Jurkat, Clone E6-1 (cell line): ENCODE measurements at places on chromosomes 12 and 14.

- DNase-seq, result no peak
Observed at GRCh38 chr12:67798768-67799167, 150.2 kb downstream of the DYRK2 start.

DNA sequence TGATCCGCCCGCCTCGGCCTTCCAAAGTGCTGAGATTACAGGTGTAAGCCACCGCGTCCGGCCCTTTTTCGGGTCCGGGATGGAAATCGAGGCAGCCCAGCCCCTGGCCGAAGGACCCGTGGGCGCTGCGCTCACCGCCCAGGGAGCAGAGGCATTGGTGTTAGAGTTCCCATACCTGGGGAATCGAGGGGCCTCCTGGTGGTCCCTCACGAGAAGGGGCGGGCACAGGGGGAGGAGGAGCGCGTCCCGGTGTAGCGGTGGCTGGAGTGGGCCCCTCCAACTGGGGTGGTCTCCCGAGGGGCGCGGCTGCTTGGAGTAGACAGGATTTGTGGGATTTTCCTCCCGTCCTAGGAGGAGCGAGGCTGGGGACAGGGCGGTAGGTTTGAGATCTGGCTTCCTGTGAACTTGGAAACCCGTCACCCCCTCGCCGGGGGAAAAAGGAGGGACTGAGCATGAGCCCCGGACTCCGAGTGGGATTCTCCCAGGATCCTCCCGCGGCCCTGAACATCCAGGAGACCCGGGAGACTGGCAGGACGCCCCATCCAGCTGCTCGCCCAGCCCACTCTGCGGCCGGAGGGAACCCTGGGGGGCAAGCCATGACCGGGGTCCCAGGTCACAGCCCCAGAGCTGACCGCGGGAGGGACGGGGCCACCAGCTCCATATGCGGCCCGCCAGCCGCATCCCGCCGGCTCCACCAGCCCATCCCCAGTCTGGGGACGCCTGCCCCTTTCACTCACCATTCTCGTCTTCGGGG lies 70.9 kb downstream of the ASCL4 start:
- no peak for DNase-seq

GRCh38 chr12:96238336-96239047 lies 44.3 kb downstream of the ELK3 start:
- DNase-seq, result no peak

DNA sequence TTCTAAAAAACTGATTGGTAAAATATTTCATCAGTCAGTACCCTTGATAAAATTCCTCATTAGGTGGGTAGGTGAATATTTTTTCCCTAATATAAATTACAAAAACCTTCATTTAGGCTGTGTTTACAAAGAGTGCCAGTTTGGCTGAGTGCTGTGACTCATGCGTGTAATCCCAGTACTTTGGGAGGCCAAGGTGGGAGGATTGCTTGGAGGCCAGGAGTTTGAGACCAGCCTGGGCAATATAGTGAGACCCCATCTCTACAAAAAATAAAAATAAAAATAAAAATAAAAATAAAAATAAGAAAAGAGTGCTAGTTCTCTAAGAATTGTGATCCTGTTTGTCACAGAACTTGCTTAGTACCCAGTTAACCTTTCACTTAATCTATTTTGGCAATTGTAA lies 398.4 kb upstream of the RGS6 start:
- DNase-seq, result no peak

DNA sequence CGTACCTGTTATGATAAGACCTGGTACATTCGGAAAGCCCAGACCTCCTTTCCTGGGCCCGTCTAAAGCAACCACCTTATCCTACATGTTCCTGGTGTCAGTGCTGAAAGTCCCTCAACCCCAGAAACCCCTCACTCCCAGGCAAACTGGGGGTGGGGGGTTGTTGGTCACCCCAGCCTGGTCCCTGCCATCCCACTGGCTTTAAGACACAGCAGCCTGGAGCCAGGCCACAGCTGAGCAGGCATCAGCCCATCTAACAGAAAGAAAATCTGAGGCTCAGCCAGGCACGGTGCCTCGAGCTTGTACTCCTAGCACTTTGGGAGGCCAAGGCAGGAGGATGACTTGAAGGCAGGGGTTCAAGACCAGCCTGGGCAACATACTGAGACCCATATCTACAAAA lies 4.5 kb downstream of the SELPLG start:
- DNase-seq, result no peak

- DNase-seq, result no peak
Observed at GRCh38 chr12:13452955-13453570, 256.5 kb downstream of the EMP1 start.
